ENCODE measurements at places on chromosomes 7 and 10.

DNA sequence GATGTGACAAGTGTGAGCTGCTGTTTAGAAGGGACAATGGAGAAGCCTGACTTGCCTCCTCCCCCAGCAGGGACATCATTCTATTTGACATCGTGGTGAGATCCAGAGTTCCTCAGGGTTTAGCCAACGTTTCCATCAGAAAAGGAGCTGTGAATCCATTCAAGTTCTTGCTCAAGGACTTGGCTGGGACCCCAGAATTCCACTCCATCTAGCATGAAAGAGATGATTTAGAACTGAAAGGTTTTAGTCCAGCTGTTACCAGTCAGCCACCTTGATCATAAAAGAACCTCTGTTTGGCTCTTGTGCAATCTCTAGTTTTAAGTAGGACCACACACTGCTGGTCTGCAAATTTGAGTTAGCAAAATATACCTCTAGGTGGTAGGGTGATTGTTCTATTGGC lies 337.6 kb downstream of the FRMD4A start:
- no peak for DNase-seq

DNA sequence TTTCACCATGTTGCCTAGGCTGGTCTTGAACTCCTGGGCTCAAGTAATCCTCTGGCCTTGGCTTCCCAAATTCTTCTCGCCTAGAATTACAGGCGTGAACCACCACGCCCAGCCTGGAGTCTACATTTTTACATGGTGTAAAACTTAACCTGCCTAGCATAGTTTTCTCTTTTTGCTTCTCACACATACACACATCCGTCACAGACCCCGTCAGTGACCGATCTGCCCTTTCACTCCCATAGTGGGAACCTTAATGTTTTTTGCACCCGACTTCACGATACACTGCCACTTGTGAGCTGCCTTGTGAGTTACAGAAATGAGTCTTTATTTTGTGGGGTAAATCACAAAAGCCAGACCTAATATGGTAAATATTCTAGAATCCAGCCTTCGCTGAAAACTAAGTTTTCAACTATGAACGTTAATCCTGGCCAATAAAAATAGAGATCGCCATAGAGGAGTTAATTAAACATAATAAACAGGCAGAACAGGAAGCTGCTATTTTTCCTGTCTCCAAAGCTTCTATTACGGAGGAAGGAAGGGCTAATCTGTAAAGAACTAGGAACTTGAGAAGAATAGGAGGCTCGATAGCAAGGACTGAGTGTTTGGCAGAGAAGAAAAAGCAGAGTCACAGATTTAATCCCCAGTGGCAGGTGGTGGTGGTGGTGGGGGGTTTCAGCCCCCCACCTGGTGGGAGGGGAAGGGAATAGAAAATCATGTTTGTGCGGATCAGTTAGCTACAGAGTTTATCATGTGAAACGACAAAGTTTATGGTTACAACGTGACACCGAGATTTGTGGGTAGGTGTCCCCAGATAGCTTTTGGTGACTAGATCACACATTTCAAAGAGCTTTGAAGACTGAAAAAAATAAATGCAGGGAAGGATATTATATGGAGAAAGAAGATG lies 14.7 kb upstream of the FAM171A1 start:
- DNase-seq = no peak

GRCh38 chr7:43318188-43318770 lies 205.8 kb downstream of the HECW1 start:
- no peak for DNase-seq

DNA sequence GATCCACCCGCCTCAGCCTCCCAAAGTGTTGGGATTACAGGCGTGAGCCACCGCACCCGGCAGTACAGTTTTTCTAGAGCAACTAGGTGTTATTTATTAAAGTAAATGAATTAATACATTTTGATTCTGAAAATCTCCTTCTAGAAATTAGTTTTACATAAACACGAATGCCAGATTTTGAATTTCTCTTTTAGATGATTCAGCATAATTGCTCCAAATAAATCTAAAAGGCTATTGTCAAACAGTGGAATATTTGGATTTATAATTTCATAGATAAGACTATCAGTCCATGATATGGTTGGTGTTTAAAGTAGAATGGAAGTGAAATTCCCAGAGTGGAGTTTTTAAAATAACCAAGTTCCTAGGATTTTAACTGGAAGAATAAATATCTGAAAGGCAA lies 1.5 kb upstream of the PHF14 start:
- DNase-seq = no peak

DNA sequence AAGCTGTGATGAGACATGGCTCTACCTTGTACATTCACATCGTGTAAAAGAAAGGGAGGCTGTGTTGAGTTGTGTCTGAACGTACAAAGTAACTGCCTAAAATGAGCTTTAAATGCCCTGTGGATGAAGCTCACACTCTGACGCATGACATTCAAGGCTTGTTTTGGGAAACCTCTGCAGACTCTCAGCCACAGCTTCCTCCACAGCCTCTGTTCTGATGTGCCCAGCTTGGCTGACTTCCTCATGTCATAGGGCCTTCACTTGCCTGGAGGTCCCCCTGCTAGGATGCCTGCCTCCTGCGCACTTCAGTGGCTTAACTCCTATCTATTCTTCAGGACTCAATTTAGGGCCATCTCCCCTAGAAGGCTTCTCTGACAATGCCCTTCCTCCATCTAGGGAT lies 230.0 kb upstream of the HABP2 start:
- DNase-seq = no peak

DNA sequence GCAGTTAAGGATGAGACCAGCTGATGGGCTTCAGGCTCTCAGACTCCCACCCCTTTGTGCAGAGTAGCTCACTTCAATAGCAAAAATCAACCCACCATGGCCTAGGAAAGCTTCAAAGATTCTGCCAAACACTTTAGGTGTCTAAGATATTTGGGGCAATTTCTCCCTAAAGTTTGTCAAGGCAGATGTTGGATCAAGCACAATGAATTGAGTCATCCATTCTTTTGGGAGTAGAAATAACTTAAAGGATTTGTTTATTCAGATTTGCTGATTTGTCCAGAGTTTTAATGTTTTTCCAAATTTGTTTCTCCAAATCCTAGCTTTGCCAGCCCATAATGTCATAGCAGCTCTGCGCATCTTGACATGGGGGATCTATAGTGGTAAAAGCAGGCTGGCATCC lies 855.1 kb downstream of the LRMDA start:
- DNase-seq = no peak

DNA sequence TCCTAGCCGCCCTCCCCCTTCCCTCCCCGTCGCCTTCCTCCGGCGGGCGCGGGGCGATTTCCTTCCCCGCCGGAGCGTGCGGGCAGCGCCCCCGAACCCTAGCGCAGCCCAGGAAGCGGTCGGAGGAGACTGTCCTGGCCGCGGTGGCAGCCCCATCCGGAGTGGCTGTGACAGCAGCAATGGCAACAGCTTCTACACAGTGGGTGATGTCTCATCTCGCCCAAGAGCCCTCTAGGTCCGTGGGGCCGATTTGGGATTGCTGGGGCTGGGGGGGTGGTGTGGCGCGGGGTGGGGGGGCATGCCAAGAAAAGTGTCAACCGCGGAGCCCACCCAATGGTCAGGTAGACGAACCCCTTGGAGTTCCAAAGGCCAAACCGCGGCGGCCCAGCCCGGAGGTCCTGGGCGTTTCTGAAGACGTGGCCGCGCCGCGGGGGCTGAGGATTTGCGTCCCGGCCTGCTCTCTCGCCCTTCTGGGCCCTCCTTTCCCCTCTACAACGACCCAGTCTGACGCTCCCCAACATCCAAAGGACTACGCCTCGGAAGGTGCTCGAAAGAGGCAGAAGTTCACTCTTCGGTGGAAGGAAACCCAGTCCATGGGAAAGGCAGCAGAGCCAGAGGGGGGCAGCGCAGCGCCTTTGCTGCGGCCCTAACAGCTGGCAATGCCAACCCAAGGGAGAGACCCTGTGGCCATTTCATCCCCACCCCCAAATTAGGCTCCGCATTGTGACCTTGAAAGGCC lies 603 bp upstream of the TWIST1 start:
- no peak for DNase-seq

DNA sequence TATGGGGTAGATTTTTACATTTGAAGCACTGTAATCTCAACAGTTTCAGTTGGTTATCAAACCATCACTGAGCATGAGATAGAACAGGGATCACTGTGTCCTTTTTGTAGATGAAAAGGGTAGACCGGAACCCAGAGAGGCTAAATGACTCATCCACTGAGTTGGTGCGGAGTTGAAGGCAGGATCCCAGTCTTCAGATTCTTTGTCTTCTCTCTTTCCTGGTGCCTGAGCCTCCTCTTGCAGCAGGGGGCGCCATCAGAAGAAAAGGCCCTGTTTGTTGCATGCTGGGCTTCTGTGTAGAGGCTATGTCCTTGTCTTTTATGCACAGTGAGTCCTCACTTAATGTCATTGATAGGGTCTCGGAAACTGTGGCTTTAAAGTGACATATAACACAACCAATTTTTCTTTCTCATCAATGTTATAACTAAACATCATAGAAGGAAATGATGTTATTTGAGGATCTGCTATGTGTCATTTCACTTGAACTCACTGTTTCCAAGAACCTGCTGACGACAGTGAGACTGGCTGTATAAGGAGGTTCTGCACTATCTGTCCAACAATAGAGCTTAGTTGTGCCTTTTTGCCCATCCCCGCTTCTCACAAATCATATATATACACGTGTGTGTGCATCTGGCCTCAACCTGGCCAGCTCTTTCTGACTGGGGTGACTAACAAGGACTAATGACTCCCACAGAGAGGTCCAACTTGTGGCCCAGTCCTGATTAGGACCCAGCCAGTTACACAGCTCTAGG lies 14.3 kb downstream of the ZNF282 start:
- DNase-seq = no peak

DNA sequence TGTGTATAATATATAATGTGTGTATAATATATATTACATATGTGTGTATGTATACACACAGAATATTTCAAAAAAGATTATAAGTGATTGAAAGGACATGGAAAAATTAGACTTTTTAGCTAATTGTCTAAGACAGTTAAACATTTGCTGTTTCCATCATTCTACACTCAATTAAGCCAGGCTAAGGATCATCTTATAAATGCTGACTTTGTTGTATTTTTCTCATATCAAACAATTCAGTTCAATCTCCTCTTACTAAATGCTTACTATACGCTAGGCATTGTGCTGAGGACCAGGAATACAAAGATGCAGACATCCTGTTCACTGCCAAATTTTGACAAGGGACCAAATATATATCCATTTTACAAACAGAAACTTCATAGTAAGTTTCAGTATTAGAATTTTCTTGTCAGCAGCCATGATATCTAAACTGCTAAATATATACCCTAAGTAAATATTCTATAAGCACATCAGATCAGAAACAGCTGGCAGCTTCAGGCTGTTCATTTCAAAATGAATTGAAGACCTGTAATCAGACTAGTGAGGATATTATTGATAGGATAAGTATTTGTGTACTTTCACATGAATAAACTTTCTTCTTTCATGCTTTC lies 10.3 kb upstream of the LRRN3 start:
- DNase-seq = no peak

DNA sequence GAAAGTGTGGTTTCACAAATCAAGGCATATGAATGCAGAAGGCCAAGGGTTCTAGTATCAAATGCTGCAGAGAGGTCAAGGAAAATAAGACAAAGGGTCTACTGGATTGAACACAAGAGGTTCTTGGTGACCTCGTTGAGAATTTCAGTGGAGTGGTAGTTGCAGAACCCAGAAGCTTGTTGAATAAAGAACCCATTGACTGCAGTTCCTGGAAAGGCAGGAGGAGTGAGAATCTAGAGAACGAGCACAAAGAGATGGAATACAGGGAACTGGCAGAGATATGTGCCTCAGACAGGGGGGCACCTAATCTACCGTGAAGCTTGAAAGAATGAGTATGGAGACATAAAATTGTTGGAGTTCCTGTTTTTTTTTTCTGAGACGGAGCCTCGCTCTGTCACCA lies 3.5 kb upstream of the SEPTIN7 start:
- no peak for DNase-seq

GRCh38 chr7:137774793-137775201 lies 72.0 kb downstream of the DGKI start:
- no peak for DNase-seq

GRCh38 chr10:27143686-27144085 lies 10.5 kb downstream of the YME1L1 start:
- no peak for DNase-seq

DNA sequence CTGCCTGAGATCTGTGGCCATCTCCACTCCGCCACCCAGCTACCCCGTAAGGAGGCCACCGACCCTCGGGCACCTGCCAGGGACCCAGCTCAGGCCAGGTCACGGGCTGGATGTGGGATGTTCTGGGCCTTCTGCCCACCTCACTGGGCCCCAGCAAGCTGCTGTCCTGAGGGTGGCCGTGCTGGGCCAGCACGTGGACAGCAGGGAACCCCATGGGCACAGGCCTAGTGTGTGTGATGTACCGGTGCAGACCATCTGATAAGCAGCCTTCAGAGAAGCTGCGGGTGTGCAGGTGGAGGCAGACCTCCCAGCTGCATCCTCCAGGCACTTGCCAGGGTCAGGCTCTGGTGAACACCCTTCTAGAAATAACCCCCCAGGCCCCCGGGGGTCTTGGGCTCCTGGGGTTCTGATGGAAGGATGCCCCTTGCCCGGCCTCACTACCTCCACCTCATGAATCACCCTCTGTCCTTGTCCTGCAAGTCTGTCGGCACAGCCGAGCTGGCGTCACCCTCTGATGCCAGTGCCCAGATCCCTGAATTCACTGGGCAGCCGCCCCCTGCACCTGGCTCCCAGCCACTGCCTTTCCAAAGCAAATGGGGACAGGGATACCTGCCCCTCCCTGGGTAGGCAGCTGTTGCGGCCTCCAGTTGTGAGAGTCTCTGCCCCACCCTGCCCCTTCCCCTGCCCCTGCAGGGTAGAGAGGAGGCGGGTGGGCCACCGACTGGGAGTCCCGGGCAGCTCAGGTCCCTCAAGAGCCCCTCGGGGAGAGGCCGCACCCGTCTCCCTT lies 139.8 kb downstream of the FAM53B start:
- DNase-seq = peak; percentile 59

DNA sequence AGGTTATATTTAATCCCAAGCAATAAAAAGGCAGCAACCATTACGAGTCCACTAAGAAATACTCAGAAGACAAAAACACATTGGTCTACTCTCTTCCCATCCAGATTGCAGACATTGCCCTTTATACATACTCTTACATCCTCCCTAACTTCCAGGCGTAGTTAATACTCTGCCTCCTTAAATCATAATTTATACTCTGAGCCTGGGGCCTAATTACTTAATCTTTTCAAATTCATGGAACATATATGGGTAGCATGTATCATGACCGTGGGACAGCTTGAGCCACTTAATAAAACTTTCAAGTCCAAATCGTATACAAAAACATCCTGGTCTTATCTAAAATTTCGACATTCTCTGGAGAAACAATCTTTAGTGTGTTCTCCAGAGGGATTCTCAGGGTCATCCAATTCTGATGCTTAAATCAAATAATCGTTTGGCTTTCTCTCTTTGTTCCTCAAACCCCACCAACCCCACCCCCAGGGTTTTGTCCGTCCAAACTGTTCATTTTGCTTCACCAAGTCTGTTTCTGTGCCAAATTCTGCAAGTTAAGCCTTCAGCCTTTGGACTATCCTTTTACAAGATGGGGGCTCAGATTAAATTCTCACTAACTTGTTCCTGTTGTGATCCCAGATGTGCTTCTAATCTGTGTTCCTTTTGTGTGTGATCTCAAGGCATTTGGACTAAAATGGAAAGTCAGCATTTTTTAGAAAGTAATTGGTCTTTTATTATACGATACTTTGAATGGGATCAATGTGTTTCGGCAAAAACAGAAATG lies 86.4 kb downstream of the ADAM12 start:
- no peak for DNase-seq

- no peak for DNase-seq
These were observed 180.9 kb downstream of the REEP3 start for GRCh38 chr10:63702092-63702491.
